ENCODE measurements at places on chromosomes 5 and 9. TPM values are rescaled to one million over a fixed set of nuclear protein-coding genes. Genes with fewer than 3 reads are reported as not detected.

SOWAHA gene
- total RNA-seq, result 0.17 TPM

ACTL7B gene
- total RNA-seq, result not detected

BSPRY gene
- total RNA-seq, result not detected

TMEM252 gene
- total RNA-seq, result not detected

ZNF367 gene
- total RNA-seq, result 0.66 TPM

C9 gene
- total RNA-seq, result under 0.01 TPM

SHISAL2B gene
- not detected for total RNA-seq

FAM221B gene
- total RNA-seq, result not detected

HMCN2 gene
- under 0.01 TPM for total RNA-seq

NTNG2 gene
- 2.1 TPM for total RNA-seq
